ENCODE measurements at places on chromosomes 2 and 18. TPM values are rescaled to one million over a fixed set of nuclear protein-coding genes. Genes with fewer than 3 reads are reported as not detected.

DNA sequence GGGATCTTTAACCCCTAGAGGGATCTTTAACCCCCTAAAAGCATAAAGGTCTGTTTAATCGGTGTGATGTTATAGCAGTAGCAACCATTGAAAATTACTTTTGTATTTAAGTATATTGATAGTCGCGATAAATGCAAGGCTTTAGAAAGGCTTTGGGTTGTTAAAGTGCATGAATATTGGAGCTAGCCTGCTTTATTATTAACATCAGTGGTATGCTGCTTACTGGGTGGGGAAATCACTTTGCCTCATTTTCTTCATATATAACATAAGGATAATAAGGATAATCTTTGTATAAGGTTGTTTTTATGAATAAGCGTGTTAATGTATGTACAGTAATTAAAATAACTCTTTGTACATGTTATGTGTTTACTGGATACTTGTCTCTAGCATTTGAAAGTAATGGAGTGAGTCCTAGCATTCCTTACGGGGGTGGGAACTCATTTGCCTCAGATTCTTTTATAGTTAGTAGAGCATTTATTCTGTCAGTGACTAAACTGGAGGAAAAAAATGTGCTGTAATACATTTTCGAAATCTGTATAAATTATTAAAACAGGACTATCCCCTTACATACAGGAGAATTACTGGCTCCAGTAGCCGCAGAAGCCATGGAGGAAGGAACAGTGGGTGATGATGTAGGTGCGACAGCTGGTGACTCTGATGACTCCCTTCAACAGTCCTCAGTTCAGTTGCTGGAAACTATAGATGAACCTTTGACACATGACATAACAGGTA is 122.2 kb downstream of the BIRC6 start:
- no peak for DNase-seq

EIF2B4 gene
- 34.9 TPM for total RNA-seq

GRCh38 chr2:37343537-37344434 is 644 bp upstream of the QPCT start:
- no peak for DNase-seq

DTNB gene
- 7.1 TPM for total RNA-seq

- DNase-seq, result no peak
Observed at GRCh38 chr2:222750533-222750932, 79.1 kb downstream of the MOGAT1 start.

DNA sequence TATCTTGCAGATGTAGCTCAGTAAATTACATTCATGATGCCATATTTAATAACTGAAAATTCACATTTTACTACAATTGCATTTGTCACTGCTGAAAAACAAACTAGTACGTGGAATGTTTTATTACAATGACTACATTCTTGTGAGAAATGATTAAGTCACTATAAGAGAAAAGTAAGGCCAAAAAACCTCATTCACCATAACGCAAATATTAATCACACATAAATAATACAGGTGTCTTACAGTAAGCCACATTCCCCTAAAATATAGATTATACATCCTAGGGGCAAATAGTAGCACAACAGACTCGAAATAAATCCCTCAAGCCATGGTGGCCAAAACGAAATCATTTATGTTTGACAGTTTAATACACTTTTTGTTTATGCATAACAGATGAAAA is 460.6 kb downstream of the NR4A2 start:
- no peak for DNase-seq

DNA sequence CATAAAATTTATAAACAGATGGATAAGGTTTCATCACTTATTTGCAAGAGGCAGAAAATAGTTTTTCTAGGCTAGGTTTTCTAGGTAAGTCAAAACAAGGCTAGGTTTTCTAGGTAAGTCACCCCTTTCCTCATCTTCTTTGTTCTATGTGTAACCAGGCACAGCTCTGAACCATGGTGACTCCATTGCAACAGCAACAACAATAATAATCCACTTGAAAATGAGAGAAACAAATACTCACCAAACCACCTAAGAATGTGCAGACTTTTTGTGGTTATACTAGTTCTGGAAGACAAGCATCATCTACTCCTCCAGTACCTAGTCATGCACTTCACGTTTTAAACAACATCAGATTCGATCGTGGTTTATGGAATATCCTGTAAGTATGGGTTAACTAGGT is 237.4 kb upstream of the ACVR2A start:
- no peak for DNase-seq

DNA sequence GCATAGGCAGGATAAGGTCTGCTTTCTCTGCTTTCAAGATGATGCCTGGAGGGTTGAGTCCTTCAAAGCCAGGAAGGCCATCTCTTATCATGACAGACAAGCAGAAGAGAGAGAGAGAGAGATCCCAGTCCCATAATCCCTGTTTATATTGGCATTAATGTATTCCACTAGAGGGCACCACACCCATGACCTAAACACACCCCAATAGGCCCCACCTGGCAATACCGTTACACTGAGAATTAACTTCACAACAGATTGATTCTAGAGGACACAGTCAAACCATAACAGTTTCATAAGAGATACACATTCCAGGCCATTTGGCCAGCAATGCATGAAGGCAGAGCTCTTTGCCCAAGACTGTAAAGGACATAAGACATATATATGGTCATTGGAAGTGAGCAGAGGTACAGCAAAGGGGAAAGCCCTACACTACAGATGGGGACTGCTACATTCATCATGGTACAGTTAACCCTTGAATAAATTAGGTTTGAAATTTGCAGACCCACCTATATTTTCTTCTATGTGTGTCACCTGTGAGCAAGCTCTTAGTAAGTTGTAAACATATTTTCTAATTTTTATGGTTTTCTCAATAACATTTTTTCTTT is 1516.1 kb downstream of the RPIA start:
- no peak for DNase-seq

DNA sequence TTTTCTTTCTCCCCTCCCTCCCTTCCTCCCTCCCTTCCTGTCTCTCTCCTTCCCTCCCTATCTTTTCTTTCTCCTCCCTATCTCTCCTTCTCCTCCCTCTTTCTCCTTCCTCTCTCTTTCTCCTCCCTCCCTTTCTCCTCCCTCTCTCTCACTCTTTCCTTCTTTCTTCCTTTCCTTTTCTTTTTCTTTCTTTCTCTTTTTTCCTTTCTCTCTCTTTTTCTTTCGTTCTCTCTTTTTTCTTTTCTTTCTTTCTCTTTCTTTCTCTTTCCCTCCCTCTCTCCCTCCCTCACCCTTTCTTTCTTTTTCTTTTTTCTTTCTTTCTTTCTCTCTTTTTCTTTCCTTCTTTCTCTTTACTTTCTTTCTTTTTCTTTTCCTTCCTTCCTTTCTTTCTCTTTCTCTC is 169.7 kb upstream of the LINC00305 start:
- no peak for DNase-seq

DNA sequence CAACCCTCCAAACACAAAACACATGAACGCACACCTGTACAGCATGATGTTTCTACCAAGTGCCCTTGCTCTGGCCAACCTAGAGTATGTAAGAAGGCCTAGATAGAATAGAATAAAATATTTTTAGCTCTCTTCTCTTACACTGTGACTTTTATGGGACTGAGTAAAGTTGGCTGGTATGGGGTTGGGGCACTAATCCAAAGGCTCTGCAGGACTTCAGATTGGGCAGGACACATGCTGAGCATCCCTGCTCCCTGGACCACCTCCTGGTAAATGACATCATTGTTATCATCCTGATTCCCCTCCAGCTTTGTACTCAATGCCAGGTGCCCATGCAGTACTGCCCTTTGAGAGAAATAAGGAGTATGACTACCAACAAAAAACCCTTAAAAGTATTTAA is 322.2 kb downstream of the SLC8A1 start:
- no peak for DNase-seq

TANC1 gene
- 81.6 TPM for total RNA-seq

STAT4 gene
- 0.84 TPM for total RNA-seq

DNA sequence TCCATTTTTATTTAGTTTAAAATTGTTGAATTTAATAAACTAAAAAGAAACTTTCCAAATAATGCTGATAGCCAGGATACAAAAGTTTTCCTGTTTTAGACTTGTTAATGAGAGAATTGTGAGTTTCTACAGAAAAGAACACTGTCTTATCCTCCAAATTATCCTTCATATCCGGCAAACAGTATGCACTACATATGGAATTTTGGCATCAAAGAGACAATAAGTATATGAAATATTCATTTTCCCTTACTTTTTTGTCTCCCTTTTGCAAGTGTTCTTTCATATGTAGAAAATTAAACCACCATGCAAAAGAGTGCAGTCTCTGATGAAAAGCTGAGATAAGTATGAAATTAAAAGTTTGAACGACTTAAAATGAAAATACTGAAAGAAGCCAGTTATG is 159.4 kb downstream of the UBE2E3 start:
- no peak for DNase-seq

GRCh38 chr2:79375817-79376216 is 137.0 kb upstream of the CTNNA2 start:
- DNase-seq, result no peak

RIT2 gene
- not detected for total RNA-seq

- DNase-seq, result no peak
Observed at GRCh38 chr2:241795021-241795999, 13.7 kb upstream of the NEU4 start.

TMEM150A gene
- 8.7 TPM for total RNA-seq

DNA sequence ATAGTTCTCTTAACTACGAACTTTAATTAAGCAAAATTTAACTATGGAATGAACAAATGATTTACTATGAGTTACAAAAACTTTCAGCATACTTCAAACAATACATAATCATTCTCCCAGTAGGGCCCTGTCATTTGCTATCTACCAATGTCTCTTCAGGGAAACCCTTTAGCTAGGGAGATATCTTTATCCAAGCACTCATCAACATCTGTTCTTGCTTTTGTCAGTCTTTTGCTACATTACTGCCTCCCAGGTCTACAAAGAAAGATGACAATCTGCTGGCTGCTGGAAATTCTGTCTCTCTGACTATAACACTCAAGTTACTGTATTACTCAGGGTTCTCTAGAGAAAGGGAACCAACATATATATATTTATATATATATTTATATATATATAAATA is 1626.3 kb upstream of the CELF4 start:
- no peak for DNase-seq

- DNase-seq, result no peak
Observed at GRCh38 chr2:241945311-241945710, 75.8 kb downstream of the RTP5 start.

DNA sequence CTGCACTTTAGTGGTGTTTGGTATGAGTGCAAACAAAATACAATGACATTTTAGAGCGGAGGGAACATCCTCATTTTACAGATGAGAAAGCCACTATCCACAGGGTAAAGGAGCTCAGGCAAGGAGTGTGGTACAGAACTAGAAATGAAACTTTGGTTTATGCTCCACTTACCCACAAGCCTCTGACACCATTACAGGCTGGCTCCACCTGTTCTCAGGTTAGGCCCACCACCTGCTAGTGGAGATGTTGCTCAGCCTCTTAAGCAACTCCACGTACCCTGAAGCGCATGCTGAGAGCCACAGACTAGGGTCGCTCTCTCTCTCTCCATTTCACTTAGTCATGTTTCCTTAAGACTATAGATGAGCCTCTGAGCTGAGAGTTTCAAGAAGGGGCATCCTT is 130.0 kb downstream of the MBD2 start:
- DNase-seq, result no peak

TMEM169 gene
- total RNA-seq, result 0.21 TPM

CNNM3 gene
- total RNA-seq, result 18.3 TPM

- no peak for DNase-seq
Observed at GRCh38 chr2:191209340-191209739, 35.9 kb upstream of the MYO1B start.

- DNase-seq, result no peak
Observed at GRCh38 chr2:149370061-149370775, 39.8 kb downstream of the LYPD6 start.

CCDC178 gene
- not detected for total RNA-seq

BCL11A gene
- 23.6 TPM for total RNA-seq

DNA sequence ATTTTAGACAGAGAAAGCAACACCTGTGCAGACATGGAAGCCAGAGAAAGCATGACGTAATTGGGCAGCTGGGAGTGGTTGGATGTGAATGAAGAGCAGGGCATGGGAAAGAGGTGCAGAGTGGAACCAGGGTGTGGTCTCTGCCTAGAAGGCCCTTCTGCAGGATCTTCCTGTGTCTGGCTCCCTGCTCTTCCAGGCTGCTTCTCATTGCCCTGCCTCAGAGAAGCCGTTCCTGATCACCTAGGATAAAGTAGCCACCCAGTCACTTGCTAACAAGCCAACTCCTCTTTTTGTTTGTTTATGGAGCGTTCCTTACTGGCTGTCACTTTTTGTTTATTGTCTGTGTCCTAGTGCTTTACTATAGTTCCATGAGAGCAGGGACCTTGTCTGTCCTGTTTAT is 28.5 kb downstream of the GALNT1 start:
- no peak for DNase-seq

DNA sequence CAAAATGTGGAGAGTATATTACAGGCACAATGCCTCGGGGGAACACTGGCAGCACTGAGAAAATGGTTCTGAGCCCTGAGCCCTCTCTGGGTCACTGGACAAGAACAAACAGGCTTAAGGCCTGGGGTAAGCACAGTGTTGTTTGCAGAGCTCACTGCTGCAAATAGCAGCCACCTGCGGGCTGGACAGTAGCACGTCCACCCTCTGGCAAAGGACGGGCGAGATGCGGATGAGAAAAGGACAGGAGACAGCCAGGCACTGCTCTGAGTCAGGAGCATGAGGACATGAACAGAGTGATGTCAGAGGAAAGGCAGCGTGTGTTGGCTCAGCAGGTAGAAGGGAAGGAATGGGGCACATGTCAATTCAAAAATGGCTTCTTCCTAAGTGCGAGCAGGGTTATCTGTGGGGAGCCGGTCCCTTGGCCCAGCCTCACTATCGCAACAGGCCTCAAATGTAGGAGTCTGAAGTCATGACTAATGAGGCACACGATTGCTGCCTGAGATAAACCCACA is 25.9 kb upstream of the NEB start:
- DNase-seq, result no peak

RSAD2 gene
- total RNA-seq, result 3.9 TPM

CNTNAP5 gene
- not detected for total RNA-seq

DNA sequence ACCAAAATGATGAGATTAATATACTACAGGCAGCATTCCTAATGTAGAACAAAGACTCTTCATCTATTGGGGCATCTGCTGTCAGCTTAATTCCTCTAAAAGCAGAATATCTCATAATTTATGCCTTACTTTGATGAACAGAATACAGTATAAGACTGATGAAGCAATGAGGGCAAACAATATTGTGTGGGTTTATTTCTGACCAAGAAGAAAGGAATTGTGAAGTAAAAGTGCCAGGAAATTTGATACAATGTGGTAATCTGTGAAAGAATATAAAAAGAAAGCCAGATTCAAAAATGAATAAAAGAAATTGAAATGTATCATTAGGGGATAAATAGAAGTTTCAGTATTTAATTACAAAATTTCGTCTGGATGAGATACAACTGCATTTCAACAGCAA is 78.8 kb upstream of the TTC21B start:
- no peak for DNase-seq

- no peak for DNase-seq
Observed at GRCh38 chr2:197136452-197136851, 174.1 kb downstream of the ANKRD44 start.

CFAP65 gene
- not detected for total RNA-seq

- DNase-seq, result no peak
Observed at GRCh38 chr18:35024965-35025364, 16.2 kb upstream of the MAPRE2 start.

HSPD1 gene
- total RNA-seq, result 110 TPM
